Activated naive CD8-positive, alpha-beta T cell treated with anti-CD3 and anti-CD28 coated beads for 36 hours (primary cell): ENCODE measurements at places on chromosomes 12 and 14.
A peak's percentile ranks its signal among the peaks of the same experiment; 100 is the strongest.

- DNase-seq = no peak
Measured at GRCh38 chr12:78005094-78005492, 174.4 kb downstream of the NAV3 start.

GRCh38 chr14:55722054-55722453 lies 142.0 kb downstream of the KTN1 start:
- no peak for DNase-seq

DNA sequence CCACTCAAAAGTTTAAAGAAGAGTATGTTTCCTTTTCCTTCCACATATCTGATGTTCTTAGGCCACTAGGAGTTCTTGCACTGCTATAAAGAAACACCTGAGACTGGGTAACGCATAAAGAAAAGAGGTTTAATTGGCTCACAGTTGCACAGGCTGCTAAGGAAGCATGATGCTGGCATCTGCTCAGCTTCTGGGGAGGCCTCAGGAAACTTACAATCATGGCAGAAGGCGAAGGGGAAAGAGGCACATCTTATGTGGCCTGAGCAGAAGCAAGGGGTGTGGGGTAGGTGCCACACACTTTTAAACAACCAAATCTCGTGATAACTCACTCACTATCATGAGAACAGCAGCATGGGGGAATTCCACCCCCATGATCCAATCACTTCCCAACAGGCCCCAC lies 7.7 kb upstream of the CRADD start:
- no peak for DNase-seq

- peak; percentile 23 for DNase-seq
Measured at GRCh38 chr14:35808076-35808637, 938 bp downstream of the RALGAPA1 start.

- DNase-seq = no peak
Measured at GRCh38 chr12:10512798-10513197, 7.1 kb downstream of the EIF2S3B start.

- DNase-seq = no peak
Measured at GRCh38 chr12:27094726-27095125, 12.3 kb upstream of the C12orf71 start.

- DNase-seq = no peak
Measured at GRCh38 chr14:75667099-75667765, 6.2 kb downstream of the TTLL5 start.

DNA sequence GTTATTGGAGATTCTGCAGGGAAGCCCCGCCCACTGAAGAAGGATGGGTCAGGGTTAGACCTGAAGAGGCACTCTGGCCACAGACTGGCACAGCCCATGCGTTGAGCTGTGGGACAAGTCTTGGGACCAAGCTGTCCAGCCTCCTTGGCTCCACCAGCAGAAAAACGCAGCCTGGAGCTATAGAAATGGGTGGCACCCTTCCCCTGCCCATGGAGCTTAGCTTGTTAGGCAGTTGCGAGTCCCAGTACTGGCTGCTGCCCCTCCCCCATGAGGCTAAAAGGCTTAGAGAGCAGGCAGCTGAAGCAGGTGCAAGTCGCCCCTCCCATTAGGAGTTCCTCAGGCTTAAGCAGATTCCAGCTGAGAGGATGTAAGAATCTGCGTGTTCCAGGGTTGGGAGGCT lies 1124.0 kb upstream of the TMEM132C start:
- DNase-seq = no peak

DNA sequence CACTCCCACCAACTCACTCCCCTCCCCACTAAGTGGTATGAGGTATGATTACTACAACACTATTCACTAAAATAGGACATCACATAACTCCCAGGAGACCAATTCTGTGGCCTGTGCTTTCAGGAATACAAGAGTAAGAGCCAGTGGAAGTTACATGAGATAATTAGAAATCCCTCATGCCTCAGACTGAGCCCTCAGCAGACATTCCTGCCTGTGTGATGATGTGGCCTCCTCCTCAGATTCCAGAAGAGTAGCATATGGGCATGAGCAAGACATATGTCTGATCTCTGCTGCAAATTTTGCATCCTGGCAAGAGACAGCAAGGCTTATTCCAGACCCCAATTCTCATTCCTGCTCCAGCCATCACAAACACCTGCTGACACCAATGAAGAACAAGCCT lies 46.0 kb upstream of the BMP4 start:
- no peak for DNase-seq

- peak; percentile 88 for DNase-seq
Measured at GRCh38 chr12:47885012-47885501, 19.7 kb downstream of the VDR start.

DNA sequence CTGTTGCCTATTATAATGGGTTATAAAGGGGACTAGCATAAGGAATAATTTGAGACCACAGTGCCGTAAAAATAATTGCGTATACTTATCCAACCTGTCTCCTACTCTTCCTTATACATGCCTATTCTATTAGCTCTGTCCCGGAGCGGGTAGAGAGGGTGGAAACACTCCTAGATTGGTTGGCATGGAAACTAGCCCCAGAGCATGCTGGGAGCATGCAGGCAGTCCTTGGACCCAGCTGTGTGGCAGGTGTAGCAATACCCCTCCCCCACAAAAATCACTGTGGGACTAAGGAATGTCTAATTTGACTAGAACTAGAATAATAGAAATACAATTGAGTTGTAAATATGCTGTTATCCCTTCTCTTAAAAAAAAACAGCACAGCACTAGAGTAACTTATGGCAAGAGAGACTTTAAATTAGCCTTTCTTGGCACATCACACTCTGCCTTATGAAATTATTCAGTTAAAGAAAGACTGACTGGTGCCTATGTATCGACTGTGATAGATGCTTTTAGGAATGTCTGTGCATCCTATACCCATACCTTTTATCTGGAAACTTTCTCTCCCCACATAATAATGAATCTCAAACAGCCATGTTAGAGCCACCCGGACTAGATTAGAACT lies 244.0 kb upstream of the DAAM1 start:
- DNase-seq = no peak

- no peak for DNase-seq
Measured at GRCh38 chr14:76320486-76320885, 55.5 kb upstream of the ESRRB start.

GRCh38 chr12:129762436-129762835 lies 141.4 kb downstream of the TMEM132D start:
- no peak for DNase-seq

GRCh38 chr14:99671235-99672224 lies 12.6 kb upstream of the CYP46A1 start:
- DNase-seq = no peak

DNA sequence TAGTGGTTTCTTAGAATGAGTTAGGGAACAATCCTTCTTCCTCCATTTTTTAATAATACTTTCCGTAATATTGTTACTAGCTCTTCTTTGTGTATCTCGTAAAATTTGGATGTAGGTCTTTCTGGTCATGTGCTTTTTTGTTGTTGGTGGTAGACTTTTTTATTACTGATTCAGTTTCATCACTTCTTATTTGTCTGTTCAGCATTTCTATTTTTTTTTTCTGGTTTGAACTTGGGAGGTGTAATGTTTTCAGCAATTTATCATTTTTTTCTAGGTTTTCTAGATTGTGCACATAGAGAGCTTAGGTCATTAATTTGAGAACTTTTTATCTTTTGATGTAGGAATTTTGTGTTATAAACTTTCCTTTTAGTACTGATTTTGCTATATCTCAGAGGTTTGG lies 1299.9 kb downstream of the FSCB start:
- DNase-seq = no peak

DNA sequence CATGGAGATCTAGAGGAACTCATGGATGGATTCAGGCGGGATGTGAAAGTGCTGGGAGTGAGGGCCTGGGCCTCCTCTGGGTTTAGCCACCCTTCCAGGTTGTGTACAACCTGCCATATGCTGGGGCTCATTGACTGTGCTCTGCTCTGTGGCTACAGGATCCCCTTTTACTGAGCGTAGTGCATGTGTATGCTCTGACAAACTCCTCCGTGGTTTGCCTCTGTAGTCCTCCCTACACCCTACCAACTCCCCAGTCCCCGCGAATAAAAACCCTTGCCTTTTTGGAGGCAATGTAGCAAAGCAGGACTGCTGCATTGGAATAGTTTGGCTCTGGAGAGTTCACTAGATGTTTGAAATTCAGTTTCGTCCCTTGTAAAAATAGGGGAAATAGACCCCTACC lies 17.4 kb downstream of the JDP2 start:
- no peak for DNase-seq

DNA sequence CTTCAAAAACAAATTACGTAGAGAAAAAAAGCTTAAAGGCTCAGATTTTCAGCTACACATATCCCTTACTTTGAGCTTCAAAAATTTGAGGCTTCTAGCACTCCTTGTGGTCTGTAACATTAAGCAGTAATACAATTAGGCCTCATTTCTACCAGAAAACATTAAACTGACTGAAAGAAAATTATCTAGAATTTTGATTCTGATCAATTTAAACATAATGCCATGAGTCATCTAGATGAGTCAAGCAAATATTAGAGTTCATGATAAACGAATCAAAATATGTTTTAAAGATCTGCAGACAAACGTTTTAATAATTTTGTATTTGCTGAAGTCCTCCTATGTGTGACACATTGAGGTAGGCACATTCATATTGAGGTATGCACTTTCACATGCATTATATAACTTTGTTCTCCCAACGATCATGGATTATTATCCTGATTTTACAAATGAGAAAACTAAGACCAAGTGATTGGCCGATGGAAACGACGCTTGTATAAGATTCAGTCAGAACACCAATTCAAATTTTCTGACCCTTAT lies 4.3 kb downstream of the OSBPL8 start:
- no peak for DNase-seq

DNA sequence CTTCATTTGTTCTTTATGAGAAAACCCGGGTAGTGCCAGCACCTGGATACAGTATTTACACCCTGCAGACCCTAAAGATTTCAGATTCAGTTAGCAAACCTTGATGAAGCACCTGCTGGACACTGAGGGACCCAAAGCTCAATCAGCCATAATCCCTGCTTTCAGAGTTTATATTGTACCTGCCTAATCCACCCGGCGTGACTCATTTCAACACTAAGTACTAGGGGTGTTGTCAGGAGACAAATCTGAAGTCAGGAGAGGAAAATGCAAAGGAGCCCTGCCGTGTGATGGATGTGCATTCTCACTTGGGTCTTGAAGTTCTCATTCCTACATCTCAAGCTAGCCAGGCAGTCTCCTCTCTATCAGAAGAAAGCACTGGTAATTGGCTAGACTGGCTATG lies 176.7 kb upstream of the BCL2L14 start:
- DNase-seq = no peak

DNA sequence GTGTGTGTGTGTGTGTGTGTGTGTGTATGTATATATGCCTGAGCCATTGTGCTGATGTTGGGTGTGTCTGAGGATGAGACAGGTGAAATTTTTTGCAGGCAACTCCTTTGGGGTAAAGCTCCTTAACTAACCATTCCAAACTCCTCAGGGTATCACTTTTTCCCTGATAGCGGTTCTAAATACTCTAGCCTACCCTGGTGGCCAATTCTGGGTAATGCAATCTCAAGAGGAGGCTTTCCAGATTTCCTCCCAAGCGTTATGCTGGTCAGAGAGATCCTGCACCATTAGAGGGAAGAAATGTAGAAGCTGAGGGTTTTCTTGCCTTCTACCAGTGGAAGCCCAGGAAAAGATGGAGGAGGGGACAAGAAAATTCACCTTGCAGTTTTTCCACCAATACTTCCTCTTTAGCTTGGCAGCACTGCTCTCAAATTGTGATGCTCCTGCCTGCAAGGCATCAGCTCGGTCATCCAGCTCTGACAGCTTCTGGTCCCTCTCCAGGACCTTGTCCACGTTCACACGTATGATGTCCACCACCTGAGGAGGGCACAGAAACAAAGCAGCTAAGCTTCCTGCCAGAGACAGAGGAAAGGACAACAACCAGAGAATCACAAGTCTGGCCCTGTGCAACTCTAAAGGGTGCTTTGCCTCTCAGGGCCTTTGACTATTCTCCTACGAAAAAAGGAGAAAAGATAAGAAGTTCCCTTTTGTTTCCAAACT lies 4.9 kb downstream of the VAMP1 start:
- DNase-seq = peak; percentile 28

DNA sequence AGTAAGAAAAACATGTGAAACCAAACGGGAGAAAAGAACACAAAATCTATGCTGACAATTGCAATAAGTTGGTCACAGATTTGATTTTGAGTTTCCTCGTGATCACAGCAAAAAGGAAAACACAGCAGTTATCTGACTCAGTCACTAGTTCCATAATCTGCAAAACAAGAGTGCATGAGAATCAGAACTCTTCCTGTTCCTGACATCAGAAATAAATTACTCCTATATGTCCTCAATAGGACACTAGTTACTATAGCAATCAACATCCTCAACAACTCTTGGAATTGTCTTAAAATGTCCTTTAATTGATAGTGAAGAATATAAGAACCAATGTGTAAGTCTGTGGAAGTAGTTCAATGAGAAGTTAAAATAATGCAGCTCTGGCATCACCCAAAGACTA lies 268.0 kb upstream of the NOS1 start:
- DNase-seq = no peak

DNA sequence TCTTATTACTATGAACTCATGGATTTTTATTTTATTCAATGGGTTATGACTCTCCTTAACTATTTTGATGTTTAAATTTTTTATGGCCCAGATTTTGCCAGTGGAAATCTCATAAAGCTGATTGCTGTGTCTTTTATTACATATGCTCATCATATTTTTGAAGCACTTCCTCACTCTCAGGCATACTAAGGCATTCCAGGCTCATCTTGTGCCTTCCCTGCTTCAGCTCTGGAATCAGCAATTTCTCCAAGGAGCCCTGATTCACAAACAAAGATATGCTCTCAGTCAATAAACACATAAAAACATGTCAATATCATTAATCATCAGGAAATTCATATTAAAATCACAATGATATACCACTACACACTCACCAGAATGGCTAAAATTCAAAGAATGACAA lies 44.9 kb upstream of the SCN8A start:
- DNase-seq = no peak

GRCh38 chr14:34498684-34499412 lies 36.8 kb upstream of the SPTSSA start:
- no peak for DNase-seq

DNA sequence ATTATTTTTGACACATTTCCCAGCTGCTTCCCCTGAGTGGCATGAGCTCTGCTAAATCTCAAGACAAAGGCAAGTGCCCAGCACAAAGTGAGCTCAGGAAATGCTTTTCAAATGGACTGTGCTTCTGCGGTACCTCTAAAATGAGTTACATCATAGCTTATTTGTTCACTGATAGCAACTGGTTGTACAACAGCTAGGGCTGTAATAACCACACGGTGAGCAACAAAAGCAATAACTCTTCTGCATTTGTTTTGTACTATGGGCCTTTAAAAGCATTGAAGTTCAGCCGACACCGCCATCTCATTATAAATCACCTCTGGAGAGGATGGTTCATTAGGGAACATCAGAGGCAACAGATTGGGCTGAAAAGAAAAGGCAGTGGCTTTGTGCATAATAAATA lies 475.0 kb downstream of the GLT1D1 start:
- no peak for DNase-seq
